Hepatocyte (in vitro differentiated cells): ENCODE measurements at places on chromosomes 3 and 15.

GRCh38 chr3:38658841-38659240 lies 9.4 kb upstream of the SCN5A start:
- no peak for DNase-seq

DNA sequence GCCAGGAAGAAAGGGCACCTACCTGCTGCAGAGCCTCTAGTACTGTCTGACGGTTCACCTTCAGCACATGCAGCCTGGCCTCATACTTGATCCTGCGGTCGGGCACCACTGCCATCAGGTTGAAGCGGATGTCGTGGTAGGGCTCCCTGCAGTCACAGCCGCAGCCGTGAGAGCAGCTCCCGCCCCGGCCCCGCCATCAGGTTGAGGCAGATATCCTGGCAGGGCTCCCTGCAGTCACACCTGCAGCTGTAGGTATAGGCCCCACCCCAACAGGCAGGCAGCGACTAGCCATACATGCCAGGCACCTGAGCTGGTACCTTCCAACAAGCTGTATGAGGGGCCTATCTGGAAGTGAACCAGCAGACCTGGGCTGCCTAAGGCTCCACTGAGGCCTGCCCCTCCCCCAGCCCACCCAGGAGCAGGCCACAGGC lies 38.7 kb downstream of the SEMA3G start:
- no peak for DNase-seq

DNA sequence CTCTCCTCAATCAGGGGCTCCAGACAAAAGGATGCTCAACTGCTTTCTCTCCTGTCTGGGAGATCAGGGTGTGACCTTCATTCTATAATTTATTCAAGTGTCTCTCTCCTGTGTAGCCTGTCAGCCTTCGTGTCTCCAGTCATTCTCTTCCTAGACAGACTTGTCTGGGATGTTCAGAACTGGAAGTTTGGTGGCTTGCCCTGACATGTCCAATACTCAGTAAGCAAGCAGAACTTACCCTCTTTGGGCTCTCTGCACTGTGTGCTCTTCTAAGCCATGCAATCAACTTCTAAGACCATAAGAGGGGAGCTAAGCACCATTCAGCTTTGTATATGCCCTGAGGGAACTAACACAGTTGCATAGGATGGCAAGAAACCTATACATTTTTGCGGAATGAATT lies 14.1 kb downstream of the ACKR2 start:
- DNase-seq, result no peak

DNA sequence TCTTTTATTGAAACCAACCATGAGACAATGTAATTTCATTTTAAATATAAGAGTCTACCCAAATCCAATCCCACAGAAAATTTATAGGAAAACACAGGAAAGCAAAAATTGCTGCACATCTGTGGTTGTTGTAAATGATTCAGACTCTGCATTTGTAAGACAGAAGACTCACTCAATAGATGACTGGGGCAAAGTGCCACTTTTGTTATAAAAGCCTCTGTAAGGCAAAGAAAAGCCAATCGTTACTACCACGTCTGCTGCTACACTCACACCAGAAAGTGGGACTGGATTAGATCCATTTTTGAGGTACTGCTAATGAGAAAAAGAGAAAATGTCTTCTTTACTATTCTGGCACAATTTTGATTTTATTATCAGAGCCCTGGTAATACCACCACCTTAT lies 74.9 kb downstream of the SEMA6D start:
- DNase-seq, result no peak

GRCh38 chr15:78103406-78104118 lies 11.2 kb downstream of the SH2D7 start:
- DNase-seq, result no peak

DNA sequence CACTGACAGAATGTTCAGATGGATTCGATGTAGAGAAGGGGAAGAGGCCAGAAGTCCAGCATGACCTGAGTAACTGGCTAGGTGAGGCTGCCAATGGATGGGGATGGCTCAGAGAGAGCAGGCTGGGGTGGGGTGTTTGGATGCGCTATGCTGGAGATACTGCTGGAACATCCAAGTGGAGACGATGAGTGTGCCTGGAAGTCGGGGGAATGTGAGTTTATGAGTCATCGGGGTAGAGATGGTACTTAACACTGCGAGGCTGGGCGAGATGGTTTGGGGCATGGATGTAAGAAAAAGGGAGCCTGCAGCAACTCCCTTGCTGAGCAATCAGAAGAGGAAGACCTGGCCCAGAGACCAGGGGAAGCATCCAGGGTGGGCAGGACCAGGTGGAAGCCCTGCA lies 180.7 kb downstream of the SLCO3A1 start:
- DNase-seq, result no peak

DNA sequence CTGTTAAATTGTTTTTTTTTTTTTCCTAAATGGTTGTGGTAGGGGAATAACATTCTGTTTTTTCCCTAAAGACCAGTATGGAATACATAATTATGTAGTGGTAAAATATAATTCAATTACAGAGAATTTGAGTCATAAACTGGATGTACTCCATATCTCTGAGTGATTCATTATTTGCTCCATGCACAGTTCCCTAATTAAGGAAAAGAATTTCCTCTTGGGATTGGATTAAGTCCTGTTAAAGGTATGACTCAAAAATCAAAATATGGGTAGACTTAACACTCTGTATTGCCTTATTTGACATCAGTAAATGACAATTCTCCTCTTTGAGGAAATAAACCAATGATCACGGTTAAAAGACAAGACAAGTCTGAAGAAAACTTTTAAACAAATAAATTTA lies 78.0 kb upstream of the KCNH8 start:
- DNase-seq, result no peak

DNA sequence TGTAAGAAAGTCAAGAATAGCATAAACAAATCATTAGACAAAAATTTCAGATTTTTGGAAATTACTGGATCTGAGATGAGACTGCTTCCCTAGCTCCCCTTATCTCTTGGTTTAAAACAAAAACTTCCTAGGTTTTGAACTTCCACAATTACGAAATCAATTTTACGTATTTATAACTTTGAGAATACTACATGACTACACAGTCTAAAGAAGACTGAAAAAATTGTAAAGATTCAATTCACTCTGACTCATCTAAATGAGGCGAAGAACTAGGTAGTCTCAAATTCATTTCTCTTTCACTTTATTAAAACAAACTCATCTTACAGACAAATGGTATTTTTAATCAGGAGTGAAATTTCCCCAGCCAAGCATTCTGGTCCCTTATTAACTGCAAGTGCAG lies 10.3 kb downstream of the CCDC54 start:
- DNase-seq, result no peak

GRCh38 chr15:41269887-41270286 lies 38.8 kb downstream of the CHP1 start:
- no peak for DNase-seq

GRCh38 chr15:89199746-89200145 lies 21.6 kb downstream of the RLBP1 start:
- no peak for DNase-seq

DNA sequence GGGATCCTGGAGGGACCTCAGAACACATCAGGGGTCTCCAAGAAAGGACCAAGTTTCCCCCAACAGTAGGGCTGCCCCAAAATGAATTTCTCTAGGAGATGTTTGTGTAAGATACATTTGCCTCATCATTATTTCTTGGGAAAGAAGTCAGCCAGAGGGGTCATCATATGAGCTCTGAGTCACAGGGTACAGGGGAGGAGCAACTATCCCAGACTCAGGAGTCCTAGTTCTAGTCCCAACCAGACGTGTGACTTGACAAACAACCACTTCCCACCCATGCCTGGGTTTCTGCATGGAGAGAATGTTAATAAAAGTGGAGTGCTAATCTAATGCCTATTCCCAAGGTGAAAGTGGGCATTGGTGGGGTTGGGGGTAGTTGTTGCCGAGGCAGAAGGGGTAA lies 144.1 kb downstream of the ALDH1A2 start:
- DNase-seq, result no peak

DNA sequence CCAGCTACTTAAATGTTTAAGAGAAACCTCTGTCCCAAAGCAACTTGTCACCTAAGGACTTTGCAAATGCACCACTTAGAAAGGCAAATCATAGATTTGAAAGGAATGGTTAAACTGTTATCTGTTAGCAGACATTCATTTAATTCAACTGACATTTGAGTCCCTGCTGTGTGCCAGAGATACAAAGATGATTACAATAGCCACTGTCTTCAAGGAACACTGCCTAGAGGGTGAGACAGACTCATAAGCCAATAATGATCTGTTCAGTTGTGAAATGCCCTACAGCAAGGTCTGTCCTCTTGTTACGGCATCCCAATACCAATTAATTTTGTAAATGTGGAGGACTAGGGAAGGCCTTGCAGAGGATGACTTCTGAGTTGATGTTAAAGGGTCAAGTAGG lies 113.1 kb downstream of the ATG7 start:
- DNase-seq, result no peak

DNA sequence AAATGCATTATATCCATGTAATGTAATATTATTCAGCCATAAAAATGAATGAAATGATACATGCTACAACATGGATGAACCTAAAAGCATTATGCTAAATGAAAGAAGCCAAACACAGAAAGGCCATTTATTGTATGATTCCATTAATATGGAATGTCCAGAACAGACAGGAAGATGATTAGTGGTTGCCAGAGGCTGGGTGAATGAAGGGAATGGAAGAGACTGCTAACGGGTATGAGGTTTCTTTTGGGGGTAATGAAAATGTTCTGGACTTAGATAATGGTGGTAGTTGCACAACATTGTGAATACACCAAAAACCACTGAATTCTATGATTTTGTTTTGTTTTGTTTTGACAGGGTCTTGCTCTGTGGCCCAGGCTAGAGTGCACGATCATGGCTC lies 61.6 kb upstream of the MAP4 start:
- DNase-seq, result no peak

- DNase-seq, result peak; percentile 13
These were observed 13.7 kb downstream of the CCR8 start for GRCh38 chr3:39343076-39343717.

DNA sequence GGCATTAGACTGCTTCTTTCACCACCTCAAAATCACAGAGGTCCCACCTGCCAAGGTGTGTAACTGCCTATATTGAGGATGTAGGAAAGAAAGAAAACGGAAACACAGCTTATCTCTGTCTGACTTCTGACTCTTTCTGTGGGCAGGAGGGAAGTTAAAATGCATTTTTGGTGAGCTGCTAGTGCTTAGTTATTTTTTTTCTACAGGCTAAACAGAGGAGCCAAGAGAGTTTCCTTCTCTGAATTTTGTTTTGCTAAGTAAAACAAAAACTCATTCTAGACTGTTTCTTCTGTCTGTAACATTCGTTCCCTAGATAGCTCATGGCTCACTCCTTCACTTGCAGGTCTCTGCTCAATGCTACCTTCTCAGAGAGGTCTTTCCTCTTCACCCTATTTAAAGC lies 18.8 kb upstream of the AMOTL2 start:
- DNase-seq, result no peak

- no peak for DNase-seq
These were observed 82.7 kb downstream of the COL8A1 start for GRCh38 chr3:99720985-99721632.
